ENCODE measurements at places on chromosomes 7 and 10. TPM values are rescaled to one million over a fixed set of nuclear protein-coding genes. Genes with fewer than 3 reads are reported as not detected.

DNA sequence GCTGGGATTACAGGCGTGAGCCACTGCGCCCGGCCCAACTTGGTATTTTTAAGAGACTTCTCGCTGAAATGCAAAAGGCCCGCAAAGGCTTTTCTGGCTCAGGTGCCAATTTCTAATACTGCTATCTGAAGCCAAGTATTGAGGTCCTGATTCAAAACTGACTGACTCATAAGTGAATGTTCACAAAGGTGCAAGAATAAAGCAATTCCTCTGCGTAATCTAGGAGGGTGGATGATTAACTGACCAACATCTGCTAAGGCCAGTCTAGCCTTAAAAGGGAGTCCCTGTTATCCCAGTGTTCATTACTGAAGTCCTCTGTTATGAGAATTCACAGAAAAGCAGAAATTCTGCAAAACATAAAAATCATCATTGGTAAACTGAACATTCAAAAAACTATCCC lies 111.4 kb downstream of the SRPK2 start:
- DNase-seq = no peak

Gene FAM241B
- total RNA-seq = 10.8 TPM

Gene HOGA1
- not detected for total RNA-seq

DNA sequence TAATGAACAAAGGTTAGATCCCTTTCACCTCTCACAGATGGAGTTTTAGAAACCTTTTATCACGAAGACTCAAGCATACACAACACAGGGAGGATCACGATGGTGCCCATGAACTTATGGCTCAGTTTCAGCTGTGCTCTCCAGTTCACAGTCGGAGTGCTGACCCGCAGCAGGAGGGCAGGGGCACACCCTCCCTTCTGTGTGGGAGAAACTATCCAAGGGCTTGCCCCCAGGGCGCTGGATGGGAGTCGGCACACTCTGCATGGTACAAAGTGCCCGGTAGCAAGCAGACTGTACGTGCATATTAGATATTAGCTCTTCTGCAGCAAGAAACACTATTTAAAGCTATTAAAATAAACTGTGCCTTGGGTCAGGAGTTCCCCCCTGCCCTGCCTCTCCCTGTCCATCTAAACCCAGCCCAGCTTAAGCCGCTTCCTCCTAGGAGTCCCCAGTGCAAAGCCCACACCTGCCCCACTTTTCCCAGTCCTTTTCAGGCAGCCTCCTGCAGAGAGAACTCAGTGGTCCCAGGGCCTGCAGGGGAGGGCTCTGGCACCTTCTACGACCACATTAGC lies 76.5 kb downstream of the CHST15 start:
- DNase-seq = no peak

DNA sequence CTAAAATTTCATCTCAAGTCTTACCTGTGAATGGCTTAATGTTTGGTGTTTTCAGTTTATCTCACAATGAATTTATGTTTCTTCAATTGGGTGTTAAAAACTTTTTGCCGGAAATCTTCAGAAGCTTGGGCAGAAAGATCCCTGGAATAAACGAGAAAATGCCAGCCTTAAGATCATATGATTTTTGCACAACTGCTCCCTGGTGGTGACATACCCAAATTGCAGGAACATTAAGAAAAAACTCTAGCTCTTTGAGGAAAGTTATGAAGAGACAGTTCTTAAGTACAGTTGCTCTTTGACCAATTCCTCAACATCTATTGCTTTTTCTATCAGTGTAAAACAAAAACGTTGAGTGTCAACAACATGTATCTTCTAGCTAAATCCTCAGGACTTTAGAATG lies 48.2 kb upstream of the CREB5 start:
- no peak for DNase-seq

Gene WDR91
- total RNA-seq = 13.1 TPM

All from activated CD8-positive, alpha-beta T cell treated with anti-CD3 and anti-CD28 coated beads for 36 hours (primary cell).